ENCODE measurements at places on chromosomes 7 and 10.

- no peak for DNase-seq
Measured at GRCh38 chr10:92822964-92823363, 25.4 kb upstream of the EXOC6 start.

GRCh38 chr10:131310551-131311401 is 745 bp downstream of the TCERG1L start:
- peak; percentile 1 for DNase-seq

DNA sequence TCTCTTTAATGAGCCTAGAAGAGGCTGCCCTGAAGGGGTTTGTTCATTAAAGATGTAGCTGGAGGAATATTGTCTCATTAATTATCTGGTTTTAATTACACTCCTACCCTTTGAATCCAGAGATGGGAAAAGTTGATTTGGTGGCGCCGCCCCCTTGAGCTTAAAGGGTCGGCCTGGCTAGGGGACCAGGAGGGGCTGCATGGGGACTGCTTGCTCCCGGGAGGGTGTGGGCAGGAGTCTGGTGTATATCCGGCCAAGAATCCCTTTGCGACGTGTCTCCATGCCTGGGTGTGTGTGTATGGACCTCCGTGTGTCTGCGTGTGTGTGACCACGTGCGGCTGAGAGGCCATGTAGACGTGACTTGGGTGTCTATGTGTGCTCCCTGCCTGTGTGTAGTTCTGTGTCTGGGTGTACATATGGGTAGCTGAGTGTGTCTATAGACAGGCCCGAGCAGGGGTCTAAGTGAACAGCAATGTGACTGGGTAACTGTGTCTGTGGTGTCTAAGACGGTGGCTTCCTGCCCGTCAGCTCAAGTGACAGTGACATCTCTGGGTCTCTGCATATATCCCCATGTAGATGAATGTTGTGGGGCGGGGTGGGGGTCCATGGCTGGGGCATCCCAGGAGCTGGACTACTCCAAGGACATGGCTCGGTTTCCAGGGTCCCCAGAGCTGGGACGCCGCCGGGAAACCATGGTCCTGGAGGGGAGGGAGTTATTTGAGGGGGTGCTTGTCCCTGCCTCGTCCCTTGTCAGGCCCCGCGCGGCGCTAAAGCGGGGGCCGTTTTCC is 10.7 kb downstream of the LBX1 start:
- DNase-seq = no peak

DNA sequence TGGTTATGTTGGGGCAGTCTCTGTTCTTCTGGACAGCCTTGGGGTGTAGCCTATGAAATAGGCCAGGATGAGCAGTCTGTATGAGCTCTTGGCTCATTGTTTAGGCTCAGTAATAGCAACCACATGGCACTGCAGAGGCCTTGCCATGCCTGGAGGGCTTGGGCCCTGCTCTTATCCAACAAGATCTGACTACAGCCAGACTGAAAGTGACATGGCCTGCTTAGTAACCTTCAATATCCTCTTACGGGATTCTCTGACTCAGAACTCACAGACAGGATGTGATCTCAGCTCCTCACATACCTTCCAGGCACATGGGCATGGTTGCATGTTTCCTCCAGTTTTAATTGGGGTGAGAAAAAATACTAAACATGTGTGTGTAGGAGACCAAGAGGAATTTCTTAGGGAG is 289.3 kb downstream of the PTEN start:
- no peak for DNase-seq
